ENCODE measurements at places on chromosomes 11 and 22. TPM values are rescaled to one million over a fixed set of nuclear protein-coding genes. Genes with fewer than 3 reads are reported as not detected.

Gene ELF5
- total RNA-seq: not detected

Gene DEFB131B
- not detected for total RNA-seq

Gene STX5
- total RNA-seq: 25.9 TPM

Gene OLFML1
- total RNA-seq: 1.2 TPM

DNA sequence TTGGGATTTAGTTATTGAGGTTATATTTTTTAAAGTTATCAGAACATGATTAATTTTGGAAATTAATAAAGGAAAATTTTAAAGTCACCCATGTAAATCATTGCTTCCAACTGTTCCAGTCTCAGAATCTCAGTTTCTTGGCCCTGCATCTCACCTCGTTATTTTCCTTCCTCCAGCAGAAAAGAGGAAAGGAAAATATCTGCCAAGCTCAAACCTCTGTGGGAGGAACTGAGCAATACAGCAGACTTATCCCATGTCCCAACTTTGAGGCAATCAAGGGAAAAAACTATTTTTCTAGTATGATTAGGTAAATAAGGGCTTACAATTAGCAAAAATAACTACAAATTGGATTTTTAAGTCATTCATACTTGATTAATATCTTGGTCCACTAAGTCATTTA is 30.1 kb downstream of the ELMOD1 start:
- H3K27ac ChIP-seq: no peak overlapping the region
- H3K4me3 ChIP-seq: no peak overlapping the region
- no peak for DNase-seq
- no peaks in the 10 kb centered on the region for H3K4me1 ChIP-seq

DNA sequence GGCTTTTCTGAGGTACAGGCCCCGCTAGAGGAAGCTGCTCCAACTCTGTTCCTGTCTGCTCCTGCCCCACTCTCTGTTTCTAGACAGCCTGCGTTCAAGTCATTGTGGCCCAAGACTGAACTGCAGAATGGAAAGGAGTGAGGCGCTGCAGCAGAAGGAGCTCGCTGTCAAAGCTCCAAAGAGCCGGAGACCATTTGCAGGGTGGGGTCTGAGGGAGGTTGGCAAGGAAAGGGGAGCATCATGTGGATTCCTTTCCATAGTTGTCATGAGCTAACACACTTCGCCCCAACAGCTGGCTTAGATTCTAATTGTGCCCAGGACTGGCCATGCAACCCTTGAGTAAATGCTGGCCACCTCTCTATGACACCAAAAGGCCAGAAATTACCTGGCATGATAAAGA is 18.8 kb downstream of the APOL4 start:
- H3K27ac ChIP-seq: no peak overlapping the region
- H3K4me3 ChIP-seq: no peak overlapping the region
- H3K36me3 ChIP-seq: no peaks in the 10 kb centered on the region
- no peak for DNase-seq
- H3K4me1 ChIP-seq: no peaks in the 10 kb centered on the region
- H3K27me3 ChIP-seq: no peaks in the 10 kb centered on the region

- no peak for DNase-seq
- H3K36me3 ChIP-seq: no peaks in the 10 kb centered on the region
- H3K4me3 ChIP-seq: no peak overlapping the region
- H3K4me1 ChIP-seq: no peaks in the 10 kb centered on the region
- H3K27ac ChIP-seq: no peak overlapping the region
These were observed 58.5 kb upstream of the NTM start for GRCh38 chr11:131311776-131312514.

GRCh38 chr22:45240810-45241631 is at the start of gene KIAA0930:
KIAA0930 (minus strand) TSS chr22:45240894; CDS start chr22:45240703, 191 bp downstream.
- H3K4me3 ChIP-seq: peak within 1 kb of the TSS; percentile 68
- peaks cover 20% of the 10 kb centered on the region for H3K4me1 ChIP-seq
- no peaks in the 10 kb centered on the region for H3K27me3 ChIP-seq
- H3K36me3 ChIP-seq: no peaks in the 10 kb centered on the region
- H3K27ac ChIP-seq: peak within 1 kb of the TSS; percentile 85

- no peak for DNase-seq
- no peaks in the 10 kb centered on the region for H3K36me3 ChIP-seq
- no peak overlapping the region for H3K4me3 ChIP-seq
- H3K4me1 ChIP-seq: peaks cover 25% of the 10 kb centered on the region
These were observed 17.8 kb downstream of the AP1B1 start for GRCh38 chr22:29370537-29370936.

- DNase-seq: no peak
- peaks cover 8% of the 10 kb centered on the region for H3K4me1 ChIP-seq
- no peak overlapping the region for H3K27ac ChIP-seq
- H3K4me3 ChIP-seq: no peak overlapping the region
- H3K27me3 ChIP-seq: no peaks in the 10 kb centered on the region
These were observed 11.1 kb upstream of the UPB1 start for GRCh38 chr22:24483976-24484545.

DNA sequence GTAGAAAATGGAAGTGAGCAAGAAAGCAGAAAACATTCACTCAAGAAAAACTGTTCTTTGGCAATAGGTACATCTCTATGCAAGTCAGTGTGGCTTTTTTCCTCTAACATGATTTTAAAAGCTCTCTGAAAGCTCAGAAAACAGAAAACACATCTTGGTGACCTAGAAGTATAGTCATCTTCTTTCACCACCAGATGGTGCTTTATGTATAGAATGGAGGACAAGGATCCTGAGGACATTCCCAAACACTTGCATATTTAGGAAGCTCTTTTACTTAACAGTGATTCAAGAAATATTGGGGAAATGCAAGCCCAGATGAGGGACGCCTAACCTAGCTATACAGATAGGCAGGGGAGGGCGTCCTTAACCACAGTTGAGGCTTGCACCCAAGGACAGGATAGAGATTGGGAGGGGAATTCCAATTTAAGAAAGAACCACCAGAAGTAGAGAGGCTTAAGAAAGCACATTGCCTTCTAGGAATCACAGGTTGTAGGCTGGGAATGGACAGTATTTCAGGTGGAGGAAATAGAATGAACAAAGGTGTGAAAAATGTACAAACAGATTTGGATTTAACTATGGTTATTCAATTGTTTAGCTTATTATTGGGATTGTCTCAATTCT is 13.8 kb upstream of the CCDC81 start:
- H3K4me3 ChIP-seq: no peak overlapping the region
- no peaks in the 10 kb centered on the region for H3K27me3 ChIP-seq
- no peak for DNase-seq

All from tibial nerve (tissue), 4 donors.